Activated CD4-positive, alpha-beta T cell treated with anti-CD3 and anti-CD28 coated beads for 36 hours (primary cell): ENCODE measurements at places on chromosomes 5 and 9.

DNA sequence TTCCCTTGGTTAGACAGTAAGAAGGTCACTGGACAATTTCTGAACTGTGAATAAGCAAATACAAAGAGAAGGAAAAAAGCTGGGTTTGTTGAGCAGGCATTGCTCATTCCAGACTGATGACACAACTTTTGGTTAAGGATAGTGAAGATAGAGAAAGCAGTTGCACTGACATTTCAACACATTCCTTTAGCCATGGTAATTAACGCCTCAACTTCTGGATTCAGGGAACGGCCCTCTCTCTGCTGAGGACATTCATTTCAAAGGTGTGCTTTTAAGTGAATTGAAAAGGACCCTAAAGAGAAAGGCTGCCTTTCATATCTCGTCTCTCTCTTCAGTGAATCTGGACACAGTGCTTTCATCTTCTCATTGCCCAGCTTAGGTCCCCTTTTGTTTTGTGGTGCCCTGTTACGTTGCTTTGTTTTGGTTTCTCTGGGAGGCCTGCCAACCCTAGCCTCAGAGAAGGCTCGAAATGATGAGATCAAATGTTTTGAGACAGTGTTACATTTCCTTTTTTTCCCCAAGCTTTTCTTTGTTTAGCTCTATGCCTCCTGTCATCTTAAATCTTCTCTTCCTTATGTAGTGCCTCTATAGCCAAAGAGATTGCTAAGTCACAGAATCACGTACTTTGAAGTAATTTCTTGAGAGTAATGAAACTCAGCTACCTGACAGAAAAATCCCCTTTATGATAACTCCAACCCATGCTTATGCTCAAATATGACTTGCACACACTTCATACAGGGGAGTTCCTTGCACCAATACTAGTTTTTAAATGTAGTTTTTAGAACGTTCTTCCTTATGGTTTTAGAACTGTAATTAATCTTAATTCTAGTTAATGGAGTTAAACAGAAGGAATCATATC, 94.4 kb upstream of the IFNE start:
- peak; percentile 66 for DNase-seq

DNA sequence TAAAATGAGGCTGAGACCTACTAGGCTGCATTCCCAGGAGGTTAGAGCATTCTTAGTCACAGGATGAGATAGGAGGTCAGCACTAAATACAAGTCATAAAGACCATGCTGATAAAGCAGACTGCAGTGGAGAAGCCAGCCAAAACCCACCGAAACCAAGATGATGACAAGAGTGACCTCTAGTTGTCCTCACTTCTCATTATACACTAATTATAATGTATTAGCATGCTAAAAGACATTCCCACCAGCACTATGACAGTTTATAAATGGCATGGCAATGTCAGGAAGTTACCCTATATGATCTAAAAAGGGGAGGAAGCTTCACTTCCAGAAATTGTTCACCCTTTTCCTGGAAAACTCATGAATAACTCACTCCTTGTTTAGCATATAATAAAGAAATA, 88.6 kb downstream of the PLPPR1 start:
- no peak for DNase-seq

GRCh38 chr9:133488686-133489252, 9.9 kb upstream of the SLC2A6 start:
- DNase-seq = no peak

GRCh38 chr5:40570408-40571129, 109.1 kb upstream of the PTGER4 start:
- no peak for DNase-seq

DNA sequence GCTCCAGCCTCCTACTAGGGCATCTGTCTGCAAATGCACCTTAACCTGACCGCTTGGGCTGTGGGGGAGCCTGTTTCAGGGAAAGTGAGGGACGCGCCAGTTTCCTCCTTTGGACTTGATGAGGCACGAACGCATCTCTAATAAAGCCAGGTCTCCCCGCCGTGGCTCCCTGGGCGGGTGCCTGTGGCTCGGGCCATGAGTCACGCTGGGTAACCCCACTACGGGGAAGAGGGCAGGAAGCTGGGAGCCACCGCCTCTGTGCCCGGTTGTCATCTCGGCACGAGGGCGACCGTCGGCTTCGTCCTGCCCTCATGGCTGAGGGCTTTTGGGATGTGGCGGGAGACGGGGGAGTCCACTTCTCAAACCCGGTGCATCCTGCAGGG, 12.1 kb downstream of the NOTCH1 start:
- peak; percentile 91 for DNase-seq

GRCh38 chr9:93343663-93344062, 107.8 kb upstream of the FAM120A start:
- no peak for DNase-seq

- DNase-seq = no peak
Observed at GRCh38 chr5:22596404-22596970, 256.7 kb downstream of the CDH12 start.

DNA sequence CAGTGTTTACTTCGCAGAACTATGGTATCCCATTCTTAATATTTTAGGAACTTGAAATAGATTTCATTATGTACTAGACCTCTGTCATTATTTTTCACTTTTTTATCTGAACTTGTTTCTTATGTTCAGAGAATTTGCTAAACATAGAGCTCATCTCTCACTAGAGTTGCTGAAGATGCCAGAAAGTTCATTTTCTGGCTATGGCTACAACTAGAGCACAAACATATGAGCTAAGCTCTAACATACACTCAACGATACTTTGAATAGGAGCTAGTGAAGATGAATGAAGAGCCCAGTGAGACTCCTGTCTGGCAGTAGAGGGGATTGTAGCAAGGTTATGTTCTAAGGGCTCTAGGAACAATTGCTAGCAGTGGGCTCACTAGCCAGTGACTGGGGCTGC, 582.2 kb downstream of the KIF4B start:
- no peak for DNase-seq

- DNase-seq = no peak
Observed at GRCh38 chr5:51487952-51488351, 104.7 kb downstream of the ISL1 start.

GRCh38 chr5:83066548-83067110, 10.6 kb downstream of the TMEM167A start:
- no peak for DNase-seq

DNA sequence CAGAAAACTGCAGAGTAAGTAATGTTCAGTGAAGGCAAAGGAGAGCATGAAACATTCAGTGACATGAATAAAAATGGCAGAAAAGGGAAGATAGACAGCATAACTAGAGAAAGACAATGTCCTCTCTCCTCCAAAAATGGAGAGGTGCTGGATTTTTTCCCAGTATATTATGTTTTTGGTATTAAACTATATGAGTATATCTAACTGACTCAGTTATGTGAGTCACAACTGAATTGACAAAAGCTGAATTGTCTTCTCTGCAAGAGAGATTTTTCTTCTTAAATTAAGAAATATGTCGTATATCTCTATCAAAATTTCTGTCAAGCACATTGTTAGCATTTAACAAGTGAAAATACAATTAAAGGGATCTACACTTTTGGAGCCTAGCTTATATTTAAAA, 375.1 kb downstream of the CHSY3 start:
- DNase-seq = no peak

GRCh38 chr5:6059137-6059800, 319.1 kb downstream of the MED10 start:
- DNase-seq = no peak
